Motor neuron (in vitro differentiated cells): ENCODE measurements at places on chromosomes 6 and 20.
A peak's percentile ranks its signal among the peaks of the same experiment; 100 is the strongest.

GRCh38 chr6:163860287-163861081 is 446.0 kb downstream of the QKI start:
- ATAC-seq = peak; percentile 92

- ATAC-seq = no peak
Observed at GRCh38 chr6:39226639-39227329, 2.5 kb downstream of the KCNK5 start.

- peak; percentile 66 for ATAC-seq
Observed at GRCh38 chr20:46959081-46959692, 64.5 kb downstream of the EYA2 start.

GRCh38 chr6:126867641-126868040 is 250.8 kb upstream of the RSPO3 start:
- no peak for ATAC-seq

- no peak for ATAC-seq
Observed at GRCh38 chr6:82268301-82268846, 20.8 kb upstream of the IBTK start.

- peak; percentile 69 for ATAC-seq
Observed at GRCh38 chr6:128074567-128074966, 173.7 kb upstream of the THEMIS start.
